ENCODE measurements at places on chromosomes 2 and 18.

DNA sequence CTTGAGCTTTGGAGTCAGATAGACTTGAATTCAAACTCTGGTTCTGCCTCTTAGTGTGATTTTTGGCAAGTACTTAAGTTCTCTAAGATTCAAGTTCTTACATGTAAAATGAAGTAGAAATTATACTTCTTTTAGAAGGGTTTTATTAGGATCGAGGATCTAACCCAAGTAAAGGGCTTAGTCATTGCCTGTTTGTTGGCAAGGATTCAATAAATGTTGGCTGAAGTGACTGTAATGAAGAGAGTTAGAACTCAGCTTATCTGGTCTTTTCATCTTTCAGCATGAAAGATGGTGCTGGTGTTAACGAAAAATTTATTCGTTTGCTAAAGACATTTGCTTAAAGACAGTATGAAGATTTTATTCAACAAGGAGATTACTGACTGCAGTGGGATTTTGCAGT, 315.9 kb upstream of the THUMPD2 start:
- DNase-seq: no peak

DNA sequence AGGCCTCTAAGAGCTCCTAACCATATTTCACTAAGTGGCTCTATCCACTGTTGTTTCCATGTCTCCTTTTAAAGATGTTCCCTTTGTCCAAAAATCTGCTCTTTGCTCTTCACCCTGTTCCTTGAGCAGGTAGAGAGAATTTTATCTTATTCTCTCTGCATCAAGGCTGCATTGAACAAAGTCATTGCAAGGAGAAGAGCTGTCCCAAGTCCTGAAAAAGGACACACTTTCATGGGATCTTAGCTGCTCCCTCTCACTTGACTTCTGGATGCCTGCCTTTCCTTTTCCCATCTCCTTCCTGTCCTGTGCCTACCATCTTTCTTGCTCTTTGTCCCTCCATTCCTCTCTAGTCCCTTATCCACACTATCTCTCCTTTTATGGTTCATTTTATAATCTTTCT, 235.2 kb upstream of the THSD7B start:
- DNase-seq: no peak

- DNase-seq: no peak
Observed at GRCh38 chr2:85802354-85803103, 48.7 kb downstream of the ATOH8 start.

DNA sequence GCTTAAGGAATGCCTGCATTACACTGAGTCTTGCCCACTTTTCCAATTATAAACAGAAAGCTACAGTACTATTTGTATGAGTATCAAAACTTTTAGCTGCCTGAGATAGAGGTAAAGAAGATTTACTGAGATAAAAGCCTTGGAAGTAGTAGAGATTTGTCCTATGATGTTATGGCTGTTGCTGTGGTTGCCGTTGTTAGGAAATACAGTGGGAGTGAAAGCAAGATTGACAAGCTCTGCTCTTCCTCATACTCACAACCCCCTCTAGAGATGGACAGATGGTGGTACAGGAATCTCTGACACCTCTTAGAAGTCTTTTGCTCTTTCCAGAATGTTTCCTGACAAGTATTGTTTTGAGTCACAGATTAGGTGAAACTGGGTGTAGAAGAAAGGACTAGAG, 242.5 kb downstream of the RPIA start:
- DNase-seq: no peak

GRCh38 chr18:74806700-74807416, 209.2 kb downstream of the ZNF407 start:
- DNase-seq: no peak

GRCh38 chr2:121710470-121711170, 26.1 kb downstream of the NIFK start:
- DNase-seq: no peak

DNA sequence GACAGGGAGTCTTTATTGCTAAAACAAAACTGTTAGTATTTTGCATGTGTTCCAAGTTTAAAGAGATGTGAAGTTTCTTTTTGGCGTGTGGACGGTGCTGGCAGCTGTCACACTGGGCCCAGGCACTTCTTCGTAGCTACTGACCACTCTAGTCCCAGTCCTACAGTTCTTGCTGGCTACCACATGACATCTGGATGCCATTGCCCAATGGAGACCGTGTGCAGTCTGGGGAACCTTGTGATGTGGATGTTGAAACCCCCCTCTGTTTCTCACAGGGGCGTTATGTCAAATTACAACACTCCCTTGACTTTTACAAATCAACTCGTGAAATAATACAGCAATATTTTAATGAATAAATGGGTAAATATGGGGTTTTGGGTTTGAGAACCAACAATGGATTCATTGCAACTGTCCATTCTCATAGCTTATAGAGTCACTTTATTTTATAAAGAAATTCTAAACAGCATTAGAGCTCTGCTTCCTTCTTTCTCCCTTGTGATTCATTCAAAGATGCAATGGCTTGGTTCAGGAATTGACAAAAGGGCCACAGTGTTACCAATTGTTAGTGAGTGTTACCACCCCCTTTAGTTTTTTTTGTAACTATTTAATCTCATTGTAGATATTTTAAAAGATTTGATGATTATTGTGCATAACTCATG, 1.2 kb downstream of the GPD2 start:
- DNase-seq: no peak

DNA sequence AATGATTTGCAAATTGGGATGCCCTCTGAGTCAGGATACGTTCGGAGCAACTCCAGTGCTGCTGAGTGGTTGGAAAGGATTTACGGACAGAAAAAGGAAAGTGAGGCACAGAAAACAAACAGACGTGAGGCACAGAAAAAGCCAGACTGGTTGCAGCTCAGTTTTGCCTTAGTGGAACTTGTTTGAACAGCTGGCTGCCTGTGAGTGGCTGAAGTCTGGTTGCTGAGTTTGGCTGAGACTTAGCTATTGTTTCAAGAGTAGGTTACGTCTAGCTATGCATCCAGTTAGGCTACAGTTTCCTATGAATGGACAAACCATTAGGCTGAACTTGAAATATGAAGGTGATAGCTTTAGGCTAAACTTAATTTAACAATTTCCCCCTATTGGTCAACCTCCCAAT, 256.6 kb downstream of the VAPA start:
- no peak for DNase-seq

DNA sequence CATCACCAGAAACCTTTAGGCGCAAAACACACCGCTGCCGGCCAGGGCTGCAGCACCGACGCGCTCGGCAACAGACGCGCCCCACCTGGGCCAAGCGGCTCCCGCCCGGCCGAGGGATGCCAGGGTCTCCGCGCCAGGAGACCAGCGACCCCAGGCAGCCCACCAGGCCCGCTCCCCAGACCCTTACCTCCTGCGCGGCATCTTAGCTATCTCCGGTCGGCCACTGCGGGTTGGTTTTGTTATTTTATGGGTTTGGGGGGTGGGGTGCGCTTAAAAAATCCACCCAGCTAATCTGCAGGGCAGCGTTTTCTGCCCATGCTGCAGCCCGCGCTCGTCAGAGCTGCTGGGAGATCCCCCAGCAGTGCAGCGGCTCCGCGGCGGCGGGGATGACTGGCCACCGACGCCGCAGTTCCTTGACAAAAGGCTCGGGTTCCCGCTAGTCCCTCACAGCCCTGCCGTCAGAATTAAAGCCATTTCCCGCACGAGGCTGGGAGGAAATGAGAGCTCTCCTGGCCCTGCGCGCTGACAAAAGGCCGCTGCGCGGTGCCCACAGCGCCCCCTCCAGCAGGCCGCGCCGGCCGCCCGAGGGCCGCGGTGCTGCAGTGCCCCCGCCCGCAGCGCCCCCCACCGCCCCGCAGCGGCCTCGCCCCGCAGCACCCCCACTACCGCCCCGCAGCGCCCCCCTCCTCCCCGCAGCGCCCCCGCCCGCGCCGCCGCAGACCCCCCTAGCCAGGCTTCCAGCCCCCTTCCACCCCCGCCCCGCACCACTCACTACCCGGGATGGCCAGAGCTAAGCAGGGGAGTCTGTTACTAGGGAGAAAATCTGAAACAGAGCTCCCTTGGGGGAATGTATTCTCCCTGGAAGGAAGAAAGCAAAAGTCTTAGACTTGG, at the start of gene ADD2:
ADD2 (minus strand) TSS at position 502 of the 891 bp plus-strand sequence. CDS start 61,792 bp downstream, outside the sequence.
- no peak for DNase-seq

GRCh38 chr2:3091696-3092095, 285.9 kb downstream of the EIPR1 start:
- DNase-seq: no peak

- no peak for DNase-seq
Observed at GRCh38 chr2:229901819-229902218, 20.0 kb downstream of the TRIP12 start.

- no peak for DNase-seq
Observed at GRCh38 chr2:233513953-233514655, 52.5 kb downstream of the USP40 start.

DNA sequence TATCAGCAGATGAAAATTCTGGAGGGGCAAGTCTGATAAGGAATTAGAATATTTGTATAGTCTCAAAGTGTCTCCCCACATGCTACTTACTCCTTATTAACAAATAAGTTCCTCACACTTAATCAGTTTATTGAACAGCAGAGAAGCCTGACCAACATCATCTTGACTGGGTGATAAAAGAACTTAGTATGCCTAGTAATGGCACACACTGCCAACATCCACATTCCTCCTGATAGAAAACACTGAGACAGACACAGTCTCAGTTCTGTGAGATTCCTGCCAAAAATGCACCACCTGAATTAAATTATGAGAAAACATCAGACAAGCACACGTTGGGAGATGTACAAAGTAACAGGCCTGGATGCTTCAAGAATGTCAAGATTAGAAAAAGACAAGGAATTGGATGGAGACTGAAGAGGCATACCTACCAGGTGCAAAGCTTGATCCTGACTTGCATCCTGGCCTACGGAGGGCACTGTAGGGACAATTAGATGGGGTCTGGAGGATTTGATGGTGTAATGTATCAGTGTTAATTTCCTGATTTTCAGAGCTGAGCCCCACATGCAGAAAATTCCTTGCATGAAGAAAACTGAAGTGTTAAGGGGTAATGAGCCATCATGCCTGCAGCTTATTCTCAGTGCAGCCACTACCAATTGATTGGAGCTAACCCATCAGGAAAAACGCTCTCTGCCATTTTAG, 200.4 kb upstream of the SH3BP4 start:
- DNase-seq: no peak

- no peak for DNase-seq
Observed at GRCh38 chr2:70607121-70607561, 53.5 kb upstream of the TGFA start.

DNA sequence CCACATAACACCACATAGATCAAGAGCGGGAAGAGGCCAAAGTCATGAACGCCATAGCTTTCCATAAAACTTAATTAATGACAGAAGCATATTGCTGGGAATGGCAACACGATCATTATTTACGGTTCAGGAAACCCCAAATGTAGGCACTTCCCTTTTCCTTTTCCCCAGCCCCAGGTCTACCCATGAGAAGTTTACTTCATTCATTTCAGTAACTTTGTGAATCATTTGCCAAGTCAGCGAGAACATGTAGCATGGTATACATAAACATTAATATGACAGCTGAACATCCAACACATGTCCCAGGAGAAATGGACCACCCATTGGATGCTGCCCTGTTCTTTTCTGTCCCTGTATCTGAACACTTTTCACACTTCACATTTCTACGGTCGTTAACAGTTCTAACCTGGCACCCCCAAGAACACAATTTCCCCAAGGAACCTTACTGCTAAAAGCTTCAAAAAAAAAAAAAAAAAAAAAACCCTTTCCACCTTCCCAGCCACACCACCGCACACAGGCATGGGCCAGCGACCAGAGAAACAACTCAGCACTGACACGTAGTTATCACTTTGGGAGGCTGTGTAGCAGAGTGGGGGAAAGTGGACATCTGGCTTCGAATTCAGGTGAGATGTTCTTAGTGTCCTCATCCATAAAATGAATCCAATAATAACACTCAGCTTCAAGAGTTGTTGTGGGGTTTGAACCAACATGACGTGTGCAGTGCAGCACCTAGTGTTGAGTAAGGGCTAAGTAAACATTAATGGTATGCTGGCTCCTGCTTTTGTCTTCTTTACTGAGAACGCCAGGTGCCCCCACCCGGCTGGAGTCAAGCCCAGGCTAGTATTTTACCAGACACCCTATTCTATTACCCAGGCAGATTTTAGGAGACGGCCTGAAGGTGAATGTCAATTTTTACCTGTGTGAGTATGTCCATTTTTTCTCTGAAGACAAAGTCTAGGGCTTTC, 371.5 kb downstream of the LNPK start:
- no peak for DNase-seq

DNA sequence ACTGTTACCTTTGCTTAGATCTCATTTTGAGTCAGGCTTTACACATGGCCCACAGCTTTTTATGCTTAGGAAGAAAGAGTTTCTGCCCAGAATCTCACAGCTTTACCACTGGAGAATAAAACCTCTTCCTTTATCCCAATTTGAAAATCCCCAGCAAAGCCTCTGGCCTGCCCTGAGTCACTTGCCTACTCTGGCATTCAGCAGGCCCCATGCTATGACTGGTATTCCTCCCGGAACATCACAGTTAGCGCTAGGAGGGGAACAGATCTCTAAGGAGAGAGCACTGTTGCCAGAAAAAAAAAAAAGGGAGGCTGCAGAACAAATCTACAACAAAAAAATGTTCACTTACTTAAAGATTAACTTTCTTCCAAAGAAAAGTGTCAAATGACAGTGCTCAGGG, 152.9 kb upstream of the DNMT3A start:
- DNase-seq: no peak

DNA sequence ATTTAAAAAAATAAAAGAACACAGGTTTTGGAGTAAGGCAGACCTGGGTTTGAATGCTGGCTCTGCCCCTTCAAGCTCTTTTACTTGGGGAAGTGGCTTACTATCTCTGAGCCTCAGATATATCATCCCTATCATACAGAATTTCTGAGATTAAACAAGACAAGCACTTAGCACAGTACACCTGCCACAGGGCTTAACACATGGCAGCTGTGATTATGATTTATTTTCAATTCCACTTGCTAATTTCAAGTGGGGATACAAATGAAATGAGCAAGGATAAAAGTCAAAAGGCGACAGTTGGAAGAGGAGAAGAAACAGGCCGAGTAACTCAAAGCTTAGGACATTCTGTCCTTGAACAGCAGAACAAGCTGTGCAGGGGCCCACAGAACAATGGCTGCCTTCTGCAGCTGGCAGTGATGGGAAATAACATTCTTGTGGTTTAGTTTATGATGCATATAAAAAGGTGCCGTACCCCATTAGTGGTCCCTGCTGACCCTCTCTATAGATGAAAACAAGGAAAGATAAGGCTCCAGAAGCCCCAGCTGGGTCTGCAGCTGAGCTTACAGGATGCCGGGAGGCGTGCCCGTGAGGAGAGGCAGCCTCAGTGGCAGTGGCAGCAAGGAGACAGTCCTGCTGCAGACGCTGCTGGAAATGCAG, 45.3 kb downstream of the KIF3C start:
- no peak for DNase-seq

GRCh38 chr18:44701227-44701626, 20.5 kb downstream of the SETBP1 start:
- DNase-seq: no peak

DNA sequence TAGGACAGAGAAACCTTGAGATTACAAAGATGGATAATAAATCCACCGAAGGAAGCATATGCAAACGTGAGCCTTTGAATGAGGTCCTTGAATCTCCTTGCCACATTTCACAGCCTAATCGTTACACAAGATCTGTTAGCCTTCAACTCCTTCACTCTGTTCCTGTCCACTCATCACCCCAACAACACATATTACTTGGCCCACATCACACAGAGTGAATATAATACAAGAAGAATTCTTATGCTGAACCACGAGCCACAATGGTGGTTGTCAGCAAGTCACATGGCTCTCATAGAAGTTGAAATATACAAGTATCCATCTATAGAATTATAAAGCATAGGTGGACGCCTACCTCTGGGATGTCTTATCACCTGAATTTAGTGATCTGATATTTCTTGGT, 12.6 kb downstream of the ZBTB7C start:
- no peak for DNase-seq

- DNase-seq: no peak
Observed at GRCh38 chr2:98175811-98176210, 88.8 kb downstream of the VWA3B start.
